PC-9 (cell line): ENCODE measurements at places on chromosomes 3 and 15. TPM values are rescaled to one million over a fixed set of nuclear protein-coding genes. Genes with fewer than 3 reads are reported as not detected.

DNA sequence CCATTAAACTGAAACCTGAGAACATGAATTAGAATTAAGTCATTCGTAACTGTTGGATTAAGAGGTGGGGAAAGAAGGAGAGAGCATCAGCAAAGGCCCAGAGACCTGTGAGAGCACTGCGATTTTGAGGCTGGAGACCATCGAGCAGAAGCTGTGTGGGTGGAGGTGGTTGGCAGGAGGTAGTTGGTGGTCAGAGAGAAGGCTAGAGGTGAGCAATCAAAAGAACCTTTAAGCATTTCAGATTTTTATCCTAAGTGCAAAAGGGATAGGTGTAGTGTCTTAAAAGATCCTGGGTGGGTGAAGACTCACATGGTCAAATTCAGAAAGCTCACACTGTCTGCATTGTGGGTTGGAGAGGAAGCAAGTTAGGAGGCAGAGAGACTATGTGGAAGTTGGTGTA is 65.1 kb upstream of the TEX264 start:
- no peaks in the 10 kb centered on the region for H3K4me1 ChIP-seq
- no peak overlapping the region for H3K4me3 ChIP-seq
- H3K27ac ChIP-seq, result no peak overlapping the region
- DNase-seq, result no peak
- no peaks in the 10 kb centered on the region for H3K36me3 ChIP-seq

DNA sequence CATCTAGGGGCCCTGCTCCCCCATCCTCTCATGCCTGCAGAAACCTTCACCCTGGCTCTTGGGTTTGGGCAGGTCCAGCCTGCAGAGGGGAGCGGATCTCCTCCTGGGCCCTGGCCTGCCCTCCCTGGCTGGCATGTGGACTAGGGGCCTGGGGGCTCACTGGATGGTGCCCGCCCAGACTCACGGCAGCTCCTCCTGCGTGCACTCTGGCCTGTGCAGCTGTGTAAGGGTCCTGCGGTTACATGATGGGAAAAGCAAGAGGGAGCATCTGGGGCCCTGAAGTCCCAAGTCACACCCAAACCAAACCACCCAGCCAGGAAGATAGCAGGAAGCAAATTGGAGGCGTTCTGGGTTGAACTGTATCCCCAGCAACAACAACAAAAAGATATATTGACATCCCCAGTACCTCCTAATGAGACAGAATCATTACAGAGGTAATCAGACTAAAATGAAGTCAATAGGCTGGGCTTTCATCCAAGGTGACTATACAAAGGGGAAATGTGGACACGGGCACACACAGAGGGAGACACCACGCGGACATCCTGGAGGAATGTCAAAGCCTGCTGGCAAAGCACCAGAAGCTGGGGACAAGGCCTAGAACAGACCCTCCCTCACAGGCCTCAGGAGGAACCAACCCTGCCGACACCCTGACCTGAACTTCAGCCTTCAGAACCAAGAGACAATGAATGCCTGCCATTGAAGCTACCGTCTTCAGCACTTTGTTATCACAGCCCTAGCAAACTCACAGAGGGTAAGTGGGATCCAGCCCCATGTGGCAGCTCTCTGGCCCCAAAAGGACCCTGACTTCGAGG is 10.4 kb upstream of the CLK3 start:
- H3K27me3 ChIP-seq, result peaks cover 18% of the 10 kb centered on the region
- no peak for DNase-seq
- H3K4me1 ChIP-seq, result no peaks in the 10 kb centered on the region
- no peak overlapping the region for H3K27ac ChIP-seq
- H3K4me3 ChIP-seq, result no peak overlapping the region

DNA sequence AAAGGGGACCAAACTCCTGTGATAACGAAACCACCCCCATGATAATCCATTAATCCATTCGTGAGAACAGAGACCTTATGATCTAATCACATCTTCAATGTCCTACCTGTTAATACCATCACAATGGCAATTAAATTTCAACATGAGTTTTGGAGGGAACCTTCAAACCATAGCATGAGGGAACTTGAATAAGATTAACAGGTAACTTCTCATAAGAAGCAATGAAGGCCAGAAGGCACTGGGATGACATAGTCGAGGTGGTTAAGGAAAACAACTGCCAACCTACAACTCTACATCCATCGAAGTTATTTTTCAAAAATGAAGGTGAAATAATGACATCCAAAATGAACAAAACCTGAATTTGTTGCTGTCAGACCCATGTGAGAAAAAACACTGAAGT is 478.9 kb downstream of the EDEM1 start:
- no peak overlapping the region for H3K27ac ChIP-seq
- no peak for DNase-seq
- no peak overlapping the region for H3K4me3 ChIP-seq
- no peaks in the 10 kb centered on the region for H3K4me1 ChIP-seq
- no peaks in the 10 kb centered on the region for H3K36me3 ChIP-seq

DNA sequence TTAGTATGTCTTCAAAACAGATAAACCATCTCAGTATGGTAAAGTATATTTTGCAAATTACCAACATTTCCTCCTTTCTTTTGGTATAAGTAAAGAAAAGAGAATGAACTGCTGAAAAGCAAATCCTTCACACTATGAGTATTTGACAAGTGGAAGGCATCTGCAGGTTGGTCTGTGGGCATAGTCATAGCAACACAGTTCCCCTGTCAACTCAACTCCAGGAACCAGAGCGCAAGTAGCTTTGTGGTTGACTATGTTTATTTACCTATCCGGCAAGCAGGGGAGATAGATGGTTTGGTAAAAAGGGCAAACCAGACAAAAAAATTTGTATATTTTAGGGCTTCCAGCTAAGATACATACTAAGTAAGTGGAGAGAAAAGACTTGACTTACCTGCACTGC is 88.3 kb upstream of the PPIB start:
- no peaks in the 10 kb centered on the region for H3K27me3 ChIP-seq
- H3K4me1 ChIP-seq, result peaks cover 47% of the 10 kb centered on the region
- H3K4me3 ChIP-seq, result no peak overlapping the region
- no peak for DNase-seq

DNA sequence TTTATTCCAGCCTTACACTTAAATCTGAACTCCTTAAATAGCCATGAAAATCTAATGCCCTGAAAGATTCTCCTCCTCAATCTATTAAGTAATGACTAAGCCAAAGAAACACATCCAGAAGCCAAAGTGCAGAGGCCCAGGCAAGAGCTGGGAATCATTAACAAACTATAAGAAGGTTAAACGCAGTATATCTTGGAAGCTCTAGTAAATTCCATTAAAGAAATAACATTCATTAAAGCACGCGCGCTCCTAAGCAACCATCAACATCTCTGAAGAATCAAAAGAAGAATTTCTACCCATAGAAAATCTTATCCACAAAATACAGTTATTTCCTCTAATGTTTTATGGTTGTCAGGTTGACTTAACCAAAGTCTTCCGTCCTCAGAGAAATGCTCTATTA is 29.5 kb downstream of the MB21D2 start:
- peaks cover 78% of the 10 kb centered on the region for H3K4me1 ChIP-seq
- no peak overlapping the region for H3K27ac ChIP-seq
- H3K4me3 ChIP-seq, result no peak overlapping the region
- no peaks in the 10 kb centered on the region for H3K27me3 ChIP-seq
- no peak for DNase-seq
- H3K36me3 ChIP-seq, result no peaks in the 10 kb centered on the region

- no peaks in the 10 kb centered on the region for H3K4me1 ChIP-seq
- no peak for DNase-seq
- no peaks in the 10 kb centered on the region for H3K36me3 ChIP-seq
- no peaks in the 10 kb centered on the region for H3K27me3 ChIP-seq
Measured at GRCh38 chr3:34157491-34157890, 359.1 kb downstream of the PDCD6IP start.

DNA sequence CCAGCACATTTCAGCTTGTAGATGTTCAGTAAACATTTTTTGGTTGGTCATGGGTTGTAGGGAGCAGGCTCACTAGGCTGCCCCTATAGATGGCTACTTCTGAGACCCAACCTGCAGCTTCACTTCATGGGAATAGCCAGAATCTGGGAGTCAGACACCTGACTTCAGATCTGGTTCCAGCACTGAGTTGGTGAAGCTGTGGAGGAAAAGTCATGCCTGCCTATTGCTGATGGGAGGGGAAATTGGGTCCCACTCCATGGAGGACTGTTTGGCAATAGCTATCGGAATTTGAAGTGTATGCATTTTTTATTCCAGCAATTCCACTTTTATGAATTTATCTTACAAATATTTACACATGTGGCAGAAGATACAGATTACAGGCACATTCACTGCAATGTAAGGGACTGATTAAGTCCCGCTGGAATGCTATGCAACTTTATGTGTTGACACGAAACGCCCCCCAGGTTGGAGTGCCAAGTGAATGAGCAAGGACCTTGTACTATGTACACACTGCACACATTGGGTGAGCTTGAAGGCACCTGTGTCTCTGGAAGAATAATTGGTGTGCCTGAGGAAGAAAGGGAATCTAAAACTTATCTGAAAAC is 7.8 kb upstream of the CCR1 start:
- no peak overlapping the region for H3K4me3 ChIP-seq
- H3K27me3 ChIP-seq, result no peaks in the 10 kb centered on the region

- peak; percentile 87 for DNase-seq
- H3K4me3 ChIP-seq, result peak overlapping the region; percentile 16; the same call in 1 of the 2 replicates
- H3K4me1 ChIP-seq, result peaks cover 69% of the 10 kb centered on the region
- H3K27ac ChIP-seq, result peak overlapping the region; percentile 89
- H3K27me3 ChIP-seq, result no peaks in the 10 kb centered on the region
Measured at GRCh38 chr3:185729337-185730055, 95.3 kb downstream of the IGF2BP2 start.

DNA sequence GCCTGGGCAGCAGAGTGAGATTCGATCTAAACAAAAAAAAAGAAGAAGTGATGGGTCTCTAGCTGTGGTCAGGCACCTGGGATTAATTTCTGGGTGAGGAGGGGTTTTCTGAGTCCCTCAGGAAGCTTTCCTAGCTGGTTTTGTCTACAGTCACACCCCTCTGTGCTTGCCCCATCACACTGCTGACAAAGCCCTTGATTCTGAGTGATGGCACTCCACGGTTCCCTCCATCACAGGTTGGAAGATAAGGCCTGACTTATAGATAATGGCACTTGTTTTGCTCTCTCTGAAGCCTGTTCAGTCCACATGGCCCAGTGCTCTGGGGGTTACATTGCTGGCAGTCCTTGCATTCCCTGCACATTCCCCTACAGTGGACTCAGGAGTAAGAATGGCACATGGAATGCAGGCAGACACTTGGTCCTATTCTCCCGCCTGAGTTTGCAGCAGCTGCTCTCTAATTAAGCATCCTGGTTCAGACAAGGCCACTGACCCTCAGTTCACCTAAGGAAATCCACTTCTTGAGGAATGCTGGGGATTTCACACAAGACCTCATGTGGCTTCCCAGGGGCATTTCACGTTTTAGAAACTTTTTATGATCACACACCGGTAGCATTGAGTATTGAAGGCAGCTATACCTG is 81.0 kb upstream of the NMNAT3 start:
- 0 out of 2 replicates have a peak, but pooled peaks cover under 1% of the 10 kb centered on the region for H3K4me1 ChIP-seq
- no peak overlapping the region for H3K27ac ChIP-seq
- H3K36me3 ChIP-seq, result no peaks in the 10 kb centered on the region
- H3K27me3 ChIP-seq, result no peaks in the 10 kb centered on the region
- no peak overlapping the region for H3K4me3 ChIP-seq
- DNase-seq, result no peak

DNA sequence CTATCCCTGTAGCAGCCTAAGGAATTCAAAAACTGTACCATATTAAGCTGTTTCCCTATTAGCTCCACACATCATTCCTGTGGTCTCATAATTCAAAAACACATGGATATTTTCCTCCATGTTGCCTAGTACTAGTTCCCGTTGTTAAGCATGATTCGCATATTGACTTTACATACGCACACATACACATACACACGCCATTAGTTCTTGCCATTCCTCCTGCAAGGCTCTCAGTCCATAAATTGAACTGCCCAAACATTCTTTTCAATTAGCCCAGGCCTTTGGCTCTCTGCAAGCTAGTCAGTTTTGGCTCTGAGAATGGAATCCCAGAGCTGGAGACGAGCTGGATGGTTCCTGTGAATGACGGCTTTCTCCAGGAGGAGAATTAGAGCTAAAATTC is 57.2 kb upstream of the RAD18 start:
- 0 out of 2 replicates have a peak, but pooled peaks cover 5% of the 10 kb centered on the region for H3K27me3 ChIP-seq
- no peak overlapping the region for H3K4me3 ChIP-seq

GRCh38 chr15:58924327-58924726 is 9.2 kb downstream of the SLTM start:
- no peak overlapping the region for H3K27ac ChIP-seq
- H3K27me3 ChIP-seq, result no peaks in the 10 kb centered on the region
- peaks cover 14% of the 10 kb centered on the region; the same call in 1 of the 2 replicates for H3K36me3 ChIP-seq
- H3K4me3 ChIP-seq, result no peak overlapping the region

The FGF7 gene
- total RNA-seq, result not detected in 2 replicates

The CLDN1 gene
- total RNA-seq, result 25.9 and 27.1 TPM in 2 replicates

The FEZF2 gene
- not detected in 2 replicates for total RNA-seq
